ENCODE measurements at places on chromosomes 1 and 21. TPM values are rescaled to one million over a fixed set of nuclear protein-coding genes. Genes with fewer than 3 reads are reported as not detected.

The CELA2B gene
- 0.78 TPM for total RNA-seq

The PALMD gene
- 106 TPM for total RNA-seq

The SLC9C2 gene
- total RNA-seq = not detected

DNA sequence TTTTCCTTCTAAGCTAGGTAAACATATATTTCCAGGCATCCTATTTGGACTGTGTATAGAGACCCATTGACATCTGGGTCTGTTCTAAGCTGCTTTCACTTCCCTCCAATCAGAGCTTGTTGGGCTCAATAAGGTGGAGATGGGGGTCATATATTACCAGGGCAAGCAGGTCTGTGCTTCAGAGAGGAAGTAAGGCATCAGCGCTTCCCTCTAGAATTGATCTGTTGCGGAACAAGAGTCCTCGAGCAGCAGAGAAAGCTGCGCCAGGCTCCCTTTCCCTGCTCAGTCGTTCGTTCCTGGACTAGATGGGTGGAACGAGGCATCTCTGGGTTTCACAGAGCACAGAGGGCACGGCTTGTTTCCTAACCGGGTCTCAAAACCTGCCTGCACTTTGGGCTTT, 63.5 kb downstream of the DISC1 start:
- no peak for DNase-seq

DNA sequence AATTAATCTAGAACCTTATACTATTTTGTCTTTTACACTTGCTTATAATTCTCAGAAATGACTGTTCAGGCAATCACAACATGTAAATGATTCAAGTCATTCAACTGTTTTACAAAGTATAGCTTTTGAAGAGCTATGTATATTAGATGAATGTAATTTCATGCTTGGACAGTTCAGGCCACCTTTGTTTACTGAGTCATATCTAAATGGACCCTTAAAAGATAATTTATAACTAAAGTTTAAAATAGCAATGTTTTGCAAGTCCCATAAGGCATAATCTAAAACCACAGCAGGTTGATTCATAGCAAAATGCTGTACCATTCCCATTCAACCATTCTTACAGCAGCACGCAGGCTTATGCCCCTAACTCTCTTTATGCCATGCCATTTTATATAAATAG, 64.8 kb downstream of the PIK3R3 start:
- no peak for DNase-seq

GRCh38 chr1:187157115-187157514, 328.4 kb downstream of the PLA2G4A start:
- DNase-seq = no peak

DNA sequence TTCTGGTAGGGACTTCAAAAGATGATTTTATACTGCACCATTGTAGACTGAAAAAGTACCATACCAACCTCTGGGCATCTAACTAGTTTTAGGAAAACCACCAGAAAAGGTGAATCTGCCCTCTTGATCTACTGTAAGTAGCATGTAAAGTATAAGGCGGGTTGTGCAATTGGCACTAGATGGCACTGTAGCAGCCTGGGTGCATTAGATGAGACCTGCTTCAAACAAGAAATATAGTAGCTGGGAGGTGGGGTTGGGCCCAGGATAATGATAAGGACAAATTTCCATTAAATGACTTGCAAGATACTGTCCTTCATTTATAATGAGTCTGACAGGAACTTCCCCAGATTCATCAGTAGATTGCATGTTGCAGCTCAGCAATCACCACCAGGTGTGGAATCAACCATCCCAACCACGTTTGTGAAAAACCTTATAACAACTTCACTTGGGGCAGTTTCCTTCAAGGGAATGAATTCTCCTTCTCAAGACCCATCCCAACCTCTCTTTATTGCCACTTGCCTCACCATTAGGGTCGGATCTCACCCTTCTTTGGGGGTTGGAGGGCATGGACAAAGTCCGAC, 37.3 kb upstream of the IL10 start:
- peak; percentile 53 for DNase-seq

GRCh38 chr1:22452481-22452957, 868 bp downstream of the ZBTB40 start:
- DNase-seq = no peak

GRCh38 chr1:153174624-153175023, 23.9 kb upstream of the SPRR2G start:
- no peak for DNase-seq

DNA sequence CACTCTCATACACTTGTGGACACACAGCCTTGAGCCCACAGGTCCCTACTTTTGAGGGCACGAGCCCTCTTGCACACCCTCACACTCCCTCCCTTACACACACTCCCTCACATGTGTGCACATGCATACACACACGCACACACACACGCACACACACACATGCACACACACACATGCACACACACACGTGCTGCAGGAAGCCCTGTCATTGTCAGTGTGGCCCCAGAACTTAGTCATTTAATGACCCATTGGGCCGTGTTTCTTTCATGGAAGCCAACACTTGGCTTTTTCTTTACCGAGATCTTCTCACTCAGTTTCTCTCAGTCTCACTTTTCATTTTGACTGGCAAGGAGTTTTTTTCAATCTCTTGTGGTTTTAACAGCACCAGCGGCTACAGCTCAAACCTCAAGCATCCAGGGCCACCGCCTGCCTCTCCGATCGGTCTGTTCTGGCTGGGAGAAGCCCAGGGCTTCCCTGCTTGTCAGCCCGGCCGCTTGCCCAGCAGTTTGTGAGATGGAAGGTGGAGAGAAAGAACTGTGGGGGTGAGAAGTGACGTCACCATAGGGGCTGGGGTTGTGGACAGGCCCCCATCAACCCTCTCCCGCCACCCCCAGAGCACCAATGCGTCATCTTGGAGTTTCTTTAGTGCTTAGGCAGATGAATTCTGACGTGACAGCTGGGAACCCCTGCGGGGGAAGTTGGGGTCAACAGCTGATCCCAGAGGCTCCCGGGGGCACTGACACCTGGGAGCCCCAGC, 15.8 kb upstream of the TNFRSF8 start:
- DNase-seq = peak; percentile 84
